ENCODE measurements at places on chromosomes 1 and 21.

GRCh38 chr1:225998560-225999226 lies 450 bp downstream of the SDE2 start:
- no peak for DNase-seq

DNA sequence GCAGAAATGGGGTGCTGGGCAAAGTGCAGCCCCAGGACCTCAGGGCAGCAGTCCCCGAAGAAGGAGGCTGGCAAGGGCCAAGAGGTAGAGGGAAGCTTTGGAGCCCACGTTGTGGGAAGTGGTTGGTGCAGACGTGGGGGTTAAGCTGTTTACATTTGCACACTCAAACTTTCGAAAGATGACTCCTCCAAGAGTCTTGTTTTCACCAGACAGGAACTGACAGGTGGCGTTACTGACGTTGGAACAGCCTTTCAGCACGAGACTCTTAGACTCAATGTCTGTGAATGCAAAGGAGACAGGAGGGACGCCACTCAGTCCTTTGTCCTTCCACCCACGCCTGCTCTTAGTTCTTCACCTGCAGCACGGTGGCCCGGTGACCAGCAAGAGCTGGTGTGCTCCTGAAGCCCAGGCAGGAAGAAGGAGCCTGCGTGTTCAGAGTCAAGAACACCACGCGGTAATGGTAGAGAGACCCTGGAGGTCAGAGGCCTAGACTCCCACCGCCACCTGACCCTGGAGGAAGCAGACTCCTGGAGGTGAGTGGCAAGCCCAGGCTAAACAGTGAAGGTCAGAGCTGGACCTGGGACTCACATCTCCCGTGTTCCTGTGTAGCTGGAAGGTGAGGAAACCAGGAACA lies 15.9 kb downstream of the LYPD8 start:
- DNase-seq, result no peak

DNA sequence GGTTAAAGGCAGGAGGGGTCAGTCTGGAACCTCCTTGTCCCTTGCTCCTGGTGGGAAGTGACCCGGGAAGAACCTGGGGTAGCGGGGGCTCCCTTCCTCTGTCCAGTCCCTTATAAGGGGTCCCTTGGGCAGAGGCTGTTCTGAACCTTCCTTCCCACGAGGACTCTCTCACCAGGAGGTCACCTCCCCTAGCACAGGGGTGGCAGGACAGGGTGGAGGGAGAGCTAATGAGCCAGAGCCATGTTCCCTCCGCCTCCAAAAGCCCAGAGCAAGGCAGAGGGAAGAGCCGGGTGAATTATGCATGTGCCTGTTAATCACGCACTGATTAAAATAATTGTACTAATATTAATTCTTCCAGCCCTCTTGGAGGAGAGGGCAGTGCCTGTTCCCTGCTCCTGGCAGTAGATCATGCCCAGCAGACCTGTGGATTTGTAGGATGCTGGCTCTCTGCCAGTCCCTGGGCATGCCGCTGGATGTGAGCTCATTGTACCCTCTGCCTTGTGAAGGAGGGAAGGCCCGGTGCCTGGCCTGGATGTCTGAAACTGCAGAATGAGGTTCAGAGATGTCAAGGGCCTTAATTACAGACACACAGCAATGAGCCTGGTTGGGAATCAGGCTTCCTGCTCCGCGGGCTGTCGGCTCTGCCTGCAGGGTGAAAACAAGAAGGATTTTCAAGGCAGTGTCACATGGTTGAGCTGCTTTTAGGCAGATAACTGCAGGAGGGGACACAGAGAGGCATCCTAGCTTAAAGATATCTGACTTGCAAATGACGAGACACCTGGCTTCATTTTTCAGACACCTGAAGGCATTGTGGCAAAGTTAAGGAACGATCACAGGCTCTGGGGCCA lies 68.2 kb downstream of the IGSF21 start:
- no peak for DNase-seq

- no peak for DNase-seq
Observed at GRCh38 chr1:240104672-240105071, 13.0 kb downstream of the FMN2 start.

GRCh38 chr1:183070923-183071618 lies 47.9 kb downstream of the LAMC1 start:
- no peak for DNase-seq

GRCh38 chr1:214280386-214281020 lies 456 bp upstream of the SMYD2 start:
- no peak for DNase-seq

GRCh38 chr21:27590271-27590670 lies 623.4 kb upstream of the ADAMTS5 start:
- DNase-seq, result no peak

DNA sequence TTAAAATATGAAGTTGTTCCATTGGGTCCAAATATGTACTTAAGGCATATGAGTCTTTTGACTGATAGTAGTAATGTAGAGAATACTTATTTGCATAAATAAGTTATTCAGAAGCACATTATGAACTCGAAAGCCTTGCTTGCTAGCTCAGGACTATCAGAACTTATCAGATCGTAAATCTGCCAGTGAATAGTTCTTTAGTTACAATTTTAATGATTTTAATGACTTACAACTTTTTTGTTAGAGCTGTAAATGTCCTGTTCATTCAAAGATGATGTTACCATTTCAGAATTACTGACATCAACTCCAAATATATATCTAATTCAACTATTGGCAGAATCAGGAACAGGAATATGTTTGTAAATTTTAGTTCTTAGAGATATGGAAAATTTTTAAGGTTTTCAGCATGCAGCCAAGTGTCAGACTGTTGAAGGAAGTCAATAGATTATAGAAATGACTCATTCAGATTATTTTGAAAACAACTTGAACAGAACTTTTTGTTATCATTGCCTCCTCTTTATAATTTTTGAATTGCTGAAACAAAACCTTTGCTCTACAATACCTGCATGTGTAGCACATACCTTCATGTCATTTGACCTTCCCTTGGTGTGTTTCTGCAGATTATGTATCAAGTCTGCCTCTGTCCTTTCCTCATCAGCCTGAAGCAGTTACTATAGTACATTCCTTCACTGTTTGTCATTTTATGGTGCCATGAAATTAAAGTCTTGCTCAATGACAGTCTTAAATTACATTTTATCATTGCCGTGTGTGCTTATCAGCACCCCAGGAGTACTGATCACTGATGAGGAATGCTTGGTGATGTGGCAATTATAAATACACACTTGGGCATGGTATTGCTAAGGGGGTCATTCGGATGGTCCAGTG lies 44.9 kb downstream of the LRRC8D start:
- no peak for DNase-seq

GRCh38 chr1:109404838-109405237 lies 7.1 kb upstream of the SORT1 start:
- no peak for DNase-seq

DNA sequence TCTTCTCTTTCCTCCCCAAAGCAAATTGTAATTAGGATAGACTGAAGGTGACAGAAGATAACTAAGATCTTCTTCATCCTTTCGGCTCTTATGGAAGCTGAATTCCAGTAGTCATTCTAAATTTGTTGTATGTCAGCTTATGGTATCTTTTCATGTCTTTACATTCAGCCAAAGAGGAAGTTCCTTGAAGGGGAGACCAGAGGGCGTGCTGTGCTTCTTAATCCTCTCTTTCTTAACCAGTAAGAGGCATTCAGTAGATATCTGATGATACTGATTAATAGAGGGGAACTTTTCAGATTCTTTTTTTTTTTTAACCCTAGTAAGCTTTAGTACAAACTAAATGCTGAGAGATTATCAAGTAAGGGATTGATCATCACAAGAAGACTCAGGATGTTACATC lies 102.3 kb downstream of the OSBPL9 start:
- DNase-seq, result no peak

DNA sequence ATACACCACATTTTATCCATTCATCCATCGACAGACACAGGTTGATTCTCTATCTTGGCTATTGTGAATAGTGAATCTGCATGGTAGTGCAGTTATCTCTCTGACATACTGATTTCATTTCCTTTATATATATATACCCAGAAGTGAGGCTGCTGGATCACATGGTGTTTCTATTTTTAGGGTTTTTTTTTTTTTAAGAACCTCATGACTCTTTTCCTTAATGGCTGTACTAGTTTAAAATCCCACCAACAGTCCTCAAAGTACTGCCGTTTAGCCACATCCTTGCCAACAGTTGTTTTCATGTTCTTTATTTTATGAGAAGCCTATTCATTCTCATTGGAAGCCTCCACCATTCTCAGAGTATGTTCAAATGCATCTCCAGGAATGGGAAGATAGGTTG lies 258.7 kb upstream of the SNX7 start:
- no peak for DNase-seq

GRCh38 chr1:207401578-207401977 lies 52.5 kb upstream of the CR2 start:
- no peak for DNase-seq

DNA sequence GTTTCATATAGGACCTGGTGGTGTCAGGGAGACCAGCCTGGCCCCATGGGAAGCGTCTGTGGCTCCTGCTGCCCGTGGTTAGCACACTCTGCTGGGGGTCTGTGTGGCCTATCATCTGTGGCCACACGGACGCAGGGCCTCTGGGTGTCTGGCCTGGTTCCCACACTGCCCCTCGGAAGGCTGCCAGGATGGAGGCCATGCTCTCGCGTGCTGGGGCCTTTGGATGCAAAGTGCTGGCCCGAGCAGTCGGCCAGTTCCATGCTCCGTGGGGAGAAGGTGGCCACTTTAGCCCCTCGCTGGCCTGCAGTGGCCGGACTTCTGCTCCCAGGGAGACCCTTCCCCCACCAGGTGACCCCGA lies 20.8 kb upstream of the LRRC3 start:
- no peak for DNase-seq

DNA sequence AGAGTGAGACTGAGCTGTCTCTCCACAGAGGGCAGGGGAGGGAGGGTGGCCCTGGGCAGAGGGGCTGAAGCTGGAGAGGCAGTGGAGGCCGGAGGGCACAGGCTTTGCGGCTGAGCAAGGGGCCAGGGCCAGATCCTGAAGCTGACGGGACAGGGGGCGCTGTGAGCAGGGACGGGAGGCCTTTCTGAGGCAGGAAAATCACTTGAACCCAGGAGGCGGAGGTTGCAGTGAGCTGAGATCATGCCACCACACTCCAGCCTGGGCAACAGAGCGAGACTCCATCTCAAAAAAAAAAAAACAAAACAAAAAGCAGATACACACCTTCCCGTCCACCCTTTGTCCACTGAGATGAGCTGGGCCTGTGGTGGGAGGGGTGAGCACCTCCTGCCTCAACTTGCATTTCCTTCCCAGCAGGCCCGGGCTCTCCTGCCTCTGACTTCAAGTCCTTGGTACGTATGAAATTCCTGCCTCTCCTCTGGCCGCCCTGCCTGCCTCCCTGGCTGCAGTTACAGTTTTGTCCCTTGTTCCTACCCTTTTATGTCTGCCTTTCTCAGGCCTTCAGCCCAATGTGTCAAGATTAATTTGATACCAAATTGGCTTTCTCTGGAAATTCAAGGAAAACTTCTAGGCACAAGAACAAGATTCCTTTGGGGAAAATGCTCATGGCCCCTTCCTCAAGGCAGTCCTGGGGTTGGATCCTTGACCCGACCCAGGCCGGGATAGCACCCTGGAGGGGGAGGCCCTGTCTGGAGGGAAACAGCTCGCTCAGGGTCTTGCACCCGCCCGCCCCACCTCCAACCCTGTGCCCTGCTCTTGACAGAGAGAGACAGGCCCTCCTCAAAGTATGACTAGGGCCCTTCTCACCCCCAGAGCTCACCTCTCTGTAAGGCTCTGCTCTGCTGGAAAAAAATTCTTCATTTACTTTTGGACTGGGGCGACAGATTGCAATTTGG lies 11.2 kb upstream of the ADAMTSL4 start:
- DNase-seq, result no peak

DNA sequence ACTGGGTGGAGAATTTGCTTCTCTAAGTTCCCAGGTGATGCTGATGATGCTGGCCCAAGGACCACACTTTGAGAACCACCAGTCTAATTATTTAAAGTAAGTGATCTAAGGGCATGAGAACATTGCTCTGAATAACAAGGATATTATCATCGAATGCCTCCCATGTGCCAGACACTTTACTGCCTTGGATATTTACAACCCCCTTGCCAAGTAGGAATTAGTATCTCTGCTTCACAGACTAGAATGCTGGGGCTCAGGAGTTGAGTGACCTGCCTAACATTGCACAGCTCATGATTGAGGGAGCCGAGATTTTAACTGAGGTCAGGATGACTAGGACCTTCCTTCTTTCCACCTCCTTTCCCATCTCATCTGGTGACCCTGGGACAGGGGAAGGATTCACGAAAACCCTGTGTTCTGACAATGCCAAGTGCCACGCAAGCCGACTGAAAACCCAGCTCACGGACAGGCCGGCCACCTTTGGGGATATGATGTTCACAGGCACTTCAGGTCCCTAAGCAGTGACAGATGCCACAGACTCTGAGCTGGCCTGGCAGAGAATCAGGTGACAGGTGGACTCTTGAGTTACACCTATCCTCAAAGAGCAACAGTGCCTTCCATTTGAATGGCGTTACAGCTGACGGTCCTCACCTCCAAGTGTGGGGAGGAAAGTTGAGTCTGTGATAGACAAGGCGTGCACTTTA lies 230.7 kb downstream of the TOMM20 start:
- no peak for DNase-seq

DNA sequence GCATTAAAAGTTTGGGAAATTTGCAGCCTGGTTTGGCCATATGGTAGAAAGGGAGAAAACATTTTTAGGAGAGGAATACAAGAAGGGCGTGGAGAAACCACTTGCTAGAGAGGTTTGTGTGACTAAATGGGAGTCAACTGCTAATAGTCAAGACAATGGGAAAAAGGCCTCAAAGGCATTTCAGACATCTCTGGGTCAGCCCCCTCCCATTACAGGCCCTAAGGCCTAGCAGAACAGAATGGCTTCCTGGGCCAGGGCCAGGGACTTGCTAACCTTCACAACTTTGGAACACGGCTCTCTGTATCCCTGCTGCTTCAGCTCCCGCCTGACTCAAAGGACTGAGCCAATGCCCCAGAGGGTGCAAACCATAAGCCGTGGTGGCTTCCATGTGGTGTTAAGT lies 752.3 kb upstream of the ADAMTS5 start:
- no peak for DNase-seq

DNA sequence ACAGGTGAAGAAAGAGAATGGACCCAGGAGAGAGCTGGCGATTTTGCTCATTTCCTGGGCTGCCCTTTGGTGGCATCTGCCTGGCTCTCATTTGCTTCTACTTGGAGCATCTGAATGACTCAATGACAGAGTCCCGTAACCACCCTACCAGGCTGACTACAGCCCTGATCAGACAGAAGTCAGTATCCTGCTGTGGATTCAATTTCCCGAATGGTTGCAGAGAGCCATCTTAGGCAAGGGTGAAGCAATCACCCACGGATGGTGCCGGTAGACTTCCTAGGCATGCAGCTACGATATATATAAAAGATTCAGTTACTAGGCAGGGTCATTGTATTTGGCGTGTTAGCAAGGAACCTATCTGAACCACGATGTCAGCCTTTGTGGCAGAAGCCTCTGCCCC lies 10.2 kb downstream of the AJAP1 start:
- DNase-seq, result no peak

Data from activated naive CD4-positive, alpha-beta T cell (primary cell).